CD4-positive, alpha-beta T cell treated with Interleukin-4 for 1 hour (primary cell): ENCODE measurements at places on chromosomes 5 and 9.

DNA sequence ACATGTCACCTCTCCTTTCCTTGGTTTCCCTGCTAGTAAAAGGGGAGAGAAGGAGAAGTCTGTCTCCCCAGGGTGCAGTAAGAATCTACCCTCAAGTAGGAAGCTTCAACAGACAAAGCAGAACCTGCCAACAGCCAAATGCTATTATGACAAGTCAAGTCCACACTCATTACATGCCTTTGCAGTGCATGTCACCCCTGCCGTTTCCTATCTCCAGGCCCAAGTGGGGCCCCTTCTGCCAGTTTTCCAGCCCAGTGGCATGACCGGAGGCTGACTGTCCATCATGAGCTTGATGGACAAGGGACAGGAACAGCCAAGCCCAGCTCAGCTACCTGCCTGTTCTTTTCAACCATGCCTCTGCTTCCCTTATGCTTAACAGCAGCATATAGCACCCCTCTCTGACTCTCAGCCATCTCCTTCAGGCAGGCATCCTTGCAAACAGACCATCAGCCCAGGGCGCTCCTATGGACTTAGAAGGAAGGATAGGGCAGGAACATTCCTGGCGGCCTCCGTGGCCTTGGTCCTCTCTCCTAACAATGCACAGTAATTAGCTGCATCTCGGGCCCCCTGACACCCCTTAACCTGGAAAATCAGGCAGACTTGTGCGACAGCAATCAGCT, 107.2 kb upstream of the RAD23B start:
- DNase-seq: no peak

GRCh38 chr9:79573412-79573923, 1.7 kb downstream of the TLE4 start:
- DNase-seq: no peak

GRCh38 chr9:95468791-95469190, 48.0 kb downstream of the PTCH1 start:
- DNase-seq: no peak

DNA sequence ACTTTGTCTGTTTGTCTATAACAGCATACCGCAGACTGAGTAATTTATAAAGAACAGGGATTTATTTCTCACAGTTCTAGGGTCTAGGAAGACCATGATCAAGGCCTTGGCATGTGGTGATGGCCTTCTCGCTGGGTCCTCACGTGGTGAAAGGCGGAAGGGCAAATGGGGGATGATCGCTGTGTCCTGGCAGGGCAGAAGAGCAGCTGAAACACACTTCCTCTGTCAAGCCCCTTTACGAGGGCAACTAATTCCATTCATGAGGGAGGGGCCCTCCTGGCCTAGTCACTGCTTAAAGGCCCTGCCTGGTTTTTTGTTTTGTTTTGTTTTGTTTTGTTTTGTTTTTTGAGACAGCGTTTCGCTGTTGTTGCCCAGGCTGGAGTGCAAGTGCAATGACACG, 41.9 kb upstream of the UBTD2 start:
- DNase-seq: no peak

- DNase-seq: no peak
These were observed 405.5 kb downstream of the PDE4D start for GRCh38 chr5:59487772-59488729.

DNA sequence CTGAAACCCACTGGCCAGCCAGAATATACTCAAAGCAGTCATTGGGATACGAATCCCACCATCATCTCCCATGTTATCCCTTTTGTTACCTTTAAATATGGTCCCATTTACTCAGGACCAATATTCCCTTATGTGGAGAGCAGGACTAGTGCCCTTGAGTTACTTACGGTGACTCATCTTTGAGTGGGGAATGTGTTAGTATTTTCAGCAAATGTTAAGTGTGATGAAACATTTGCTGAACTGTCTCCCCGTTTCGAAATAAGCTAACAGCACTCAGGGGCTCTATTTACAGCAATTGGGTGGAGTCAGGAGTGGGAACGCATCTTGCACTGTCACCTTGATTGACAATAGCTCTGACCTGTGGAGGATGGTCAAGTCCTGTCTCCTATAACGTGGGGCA, 67.4 kb downstream of the CTSL start:
- DNase-seq: peak; percentile 46

GRCh38 chr9:93059011-93059714, 662 bp downstream of the SUSD3 start:
- no peak for DNase-seq

DNA sequence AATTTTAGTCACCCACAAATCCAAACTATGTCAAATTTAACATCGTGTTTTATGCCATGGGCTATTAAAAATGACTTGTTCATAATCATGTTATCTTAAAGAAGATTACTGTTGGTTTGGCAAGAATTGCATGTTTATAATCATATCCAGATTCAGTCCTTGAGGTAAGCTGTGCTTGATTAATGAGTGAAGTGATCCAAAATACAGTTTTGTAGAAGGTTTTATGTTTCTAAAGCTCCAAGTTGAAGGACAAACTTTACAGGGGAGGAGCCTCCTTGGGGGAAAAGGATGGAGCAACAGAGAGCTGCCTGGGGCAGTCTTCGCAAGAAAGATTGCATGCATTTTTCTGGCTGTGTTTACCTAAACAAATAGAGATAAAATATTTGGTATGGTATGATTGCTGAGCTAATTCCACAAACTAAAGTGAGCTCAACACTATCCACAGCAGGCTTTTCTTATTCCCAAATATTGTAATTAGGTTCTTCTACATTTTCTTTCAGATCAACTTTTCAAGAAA, 189.5 kb upstream of the TYRP1 start:
- no peak for DNase-seq

- no peak for DNase-seq
These were observed 786.5 kb upstream of the ACO1 start for GRCh38 chr9:31597977-31598376.

GRCh38 chr9:130240410-130241197, 25.0 kb upstream of the HMCN2 start:
- DNase-seq: peak; percentile 52

- no peak for DNase-seq
These were observed 727.8 kb upstream of the FAM174A start for GRCh38 chr5:99807346-99807745.

DNA sequence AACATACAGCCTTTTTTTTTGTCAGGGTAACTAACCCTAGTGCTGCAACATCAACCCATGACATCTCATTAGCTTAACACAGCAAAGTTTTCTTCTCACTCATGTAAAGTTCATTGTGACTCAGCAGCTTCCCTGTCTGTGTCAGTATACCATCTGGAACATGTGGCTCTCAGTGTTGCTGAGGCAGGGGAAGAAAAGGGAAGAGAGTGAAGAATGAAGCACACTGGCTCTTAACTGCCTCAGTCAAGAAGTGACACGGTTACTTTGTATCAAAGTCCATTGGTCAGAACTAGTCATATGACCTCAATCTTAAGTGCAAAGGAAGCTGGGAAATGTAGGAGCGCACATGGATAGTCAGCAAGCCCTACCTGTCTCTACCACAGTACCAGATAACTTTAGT, 185.0 kb upstream of the ELL2 start:
- DNase-seq: no peak

- no peak for DNase-seq
These were observed 148.3 kb downstream of the CMYA5 start for GRCh38 chr5:79837761-79838551.

- DNase-seq: no peak
These were observed 115.6 kb upstream of the ADAMTSL1 start for GRCh38 chr9:18358325-18358724.

DNA sequence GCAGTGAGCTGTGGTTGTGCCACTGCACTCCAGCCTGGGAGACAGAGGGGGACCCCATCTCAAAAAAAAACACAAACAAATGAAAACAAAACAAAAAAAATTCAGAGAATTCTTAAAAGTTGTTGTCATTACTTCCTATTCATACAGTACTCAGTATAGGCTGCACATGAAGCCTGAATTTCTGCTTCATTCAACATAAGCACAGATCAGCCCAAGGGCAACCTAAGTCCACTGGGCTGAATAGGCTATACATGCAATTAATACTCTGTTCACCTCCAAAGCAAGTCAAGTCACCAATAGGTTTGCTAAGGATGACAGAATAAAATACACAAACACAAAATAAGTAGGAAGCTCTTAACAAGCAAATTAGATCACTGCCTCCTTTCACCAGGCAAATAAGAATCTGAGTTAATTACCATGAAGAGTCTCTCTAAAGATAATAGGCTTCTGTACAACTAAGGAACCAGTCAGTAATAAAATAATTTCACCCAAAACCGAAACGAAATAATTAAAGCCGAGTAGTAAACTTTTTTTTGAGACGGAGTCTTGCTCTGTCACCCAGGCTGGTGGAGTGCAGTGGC, 18.7 kb downstream of the UBTD2 start:
- DNase-seq: no peak
